ENCODE measurements at places on chromosomes 7 and 10. TPM values are rescaled to one million over a fixed set of nuclear protein-coding genes. Genes with fewer than 3 reads are reported as not detected.

Gene TACC2
- polyA plus RNA-seq: 83.3 TPM

Gene IL6
- 2.8 TPM for polyA plus RNA-seq

Gene ANKRD30A
- polyA plus RNA-seq: 1.0 TPM

- no peak for DNase-seq
Measured at GRCh38 chr7:151420144-151420543, 10.3 kb upstream of the WDR86 start.

- peak; percentile 6 for DNase-seq
Measured at GRCh38 chr7:69256634-69257081, 341.6 kb upstream of the AUTS2 start.

All from A549 (cell line).